Subcutaneous preadipocyte (primary cell): ENCODE measurements at places on chromosomes 12 and 14. TPM values are rescaled to one million over a fixed set of nuclear protein-coding genes. Genes with fewer than 3 reads are reported as not detected.

The CD163 gene
- total RNA-seq: under 0.01 TPM in 2 replicates

The TAS2R8 gene
- under 0.01 TPM in 1 of 2 replicates, not detected in the other for total RNA-seq

The FAM186B gene
- total RNA-seq: 0.20 and 0.37 TPM in 2 replicates

The PEBP1 gene
- 121 and 132 TPM in 2 replicates for total RNA-seq

The KCNH3 gene
- under 0.01 TPM in 1 of 2 replicates, not detected in the other for total RNA-seq

The KRT85 gene
- not detected in 2 replicates for total RNA-seq

The AICDA gene
- total RNA-seq: not detected in 2 replicates

The TOMM20L gene
- total RNA-seq: not detected in 2 replicates

The DUSP16 gene
- total RNA-seq: 5.7 and 6.2 TPM in 2 replicates

The GNG2 gene
- 22.1 and 25.0 TPM in 2 replicates for total RNA-seq

The PLCZ1 gene
- 0.39 TPM in 1 of 2 replicates, not detected in the other for total RNA-seq

The KRT73 gene
- not detected in 2 replicates for total RNA-seq

The TMPRSS12 gene
- total RNA-seq: not detected in 2 replicates

The ADAM21 gene
- 0.37 and 0.39 TPM in 2 replicates for total RNA-seq

The C12orf60 gene
- 1.2 and 2.2 TPM in 2 replicates for total RNA-seq

The PRIM1 gene
- 15.1 and 27.2 TPM in 2 replicates for total RNA-seq

The TDRD9 gene
- total RNA-seq: 0.39 and 0.73 TPM in 2 replicates

The TSPAN19 gene
- under 0.01 and 0.39 TPM in 2 replicates for total RNA-seq

The B4GALNT1 gene
- under 0.01 and 0.20 TPM in 2 replicates for total RNA-seq

The RNF10 gene
- 103 and 107 TPM in 2 replicates for total RNA-seq

The ENDOU gene
- total RNA-seq: 0.37 and 1.6 TPM in 2 replicates
